ENCODE measurements at places on chromosomes 11 and 22.

DNA sequence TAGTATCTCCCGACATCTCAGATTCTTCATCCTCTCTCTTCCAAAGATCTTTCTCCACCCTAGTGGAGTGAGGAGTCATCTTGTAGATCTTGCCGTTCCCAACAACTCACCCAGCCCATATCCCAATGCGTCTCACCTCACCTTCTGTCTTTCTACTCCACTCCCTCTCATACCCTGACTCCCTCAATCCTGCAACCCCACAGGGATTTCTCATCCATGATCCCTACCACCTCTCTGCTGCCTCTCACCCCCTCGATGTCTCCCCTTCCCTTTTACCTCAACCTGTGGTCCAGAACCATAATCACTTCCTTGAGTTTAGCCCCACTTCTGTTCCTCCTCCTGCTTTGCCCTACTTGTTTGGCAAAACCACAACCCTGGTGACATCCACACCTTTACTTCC, 41.7 kb downstream of the OTOG start:
- DNase-seq: no peak

GRCh38 chr22:17734187-17734586, 40.1 kb downstream of the BID start:
- DNase-seq: no peak

- no peak for DNase-seq
Measured at GRCh38 chr11:106872246-106872645, 146.0 kb downstream of the GUCY1A2 start.

- no peak for DNase-seq
Measured at GRCh38 chr11:33988586-33989370, 62.8 kb upstream of the CAPRIN1 start.

- DNase-seq: no peak
Measured at GRCh38 chr11:44011797-44012196, 36.0 kb upstream of the ACCSL start.

GRCh38 chr11:56637500-56637899, 4.7 kb downstream of the OR5AP2 start:
- DNase-seq: no peak

DNA sequence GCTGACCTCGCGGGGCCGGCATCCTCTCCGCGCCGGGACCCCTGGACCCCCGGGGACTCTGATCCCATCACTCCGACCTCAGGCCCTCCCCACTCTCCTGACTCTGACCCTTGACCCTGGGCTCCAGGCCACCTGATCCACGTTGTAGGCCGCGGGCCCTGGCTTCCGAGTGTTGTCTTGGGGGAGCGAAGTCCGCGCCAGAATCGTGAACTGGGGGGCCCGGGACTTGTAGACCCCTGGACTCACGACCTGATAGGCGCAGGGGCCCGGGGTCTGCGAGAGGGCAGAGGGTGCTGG, 716 bp upstream of the TYMP start:
- no peak for DNase-seq

- no peak for DNase-seq
Measured at GRCh38 chr22:43163241-43163795, 12.0 kb downstream of the TSPO start.

- no peak for DNase-seq
Measured at GRCh38 chr11:108851781-108852180, 186.9 kb downstream of the DDX10 start.

GRCh38 chr11:114026355-114026754, 33.2 kb upstream of the ZBTB16 start:
- peak; percentile 32 for DNase-seq

DNA sequence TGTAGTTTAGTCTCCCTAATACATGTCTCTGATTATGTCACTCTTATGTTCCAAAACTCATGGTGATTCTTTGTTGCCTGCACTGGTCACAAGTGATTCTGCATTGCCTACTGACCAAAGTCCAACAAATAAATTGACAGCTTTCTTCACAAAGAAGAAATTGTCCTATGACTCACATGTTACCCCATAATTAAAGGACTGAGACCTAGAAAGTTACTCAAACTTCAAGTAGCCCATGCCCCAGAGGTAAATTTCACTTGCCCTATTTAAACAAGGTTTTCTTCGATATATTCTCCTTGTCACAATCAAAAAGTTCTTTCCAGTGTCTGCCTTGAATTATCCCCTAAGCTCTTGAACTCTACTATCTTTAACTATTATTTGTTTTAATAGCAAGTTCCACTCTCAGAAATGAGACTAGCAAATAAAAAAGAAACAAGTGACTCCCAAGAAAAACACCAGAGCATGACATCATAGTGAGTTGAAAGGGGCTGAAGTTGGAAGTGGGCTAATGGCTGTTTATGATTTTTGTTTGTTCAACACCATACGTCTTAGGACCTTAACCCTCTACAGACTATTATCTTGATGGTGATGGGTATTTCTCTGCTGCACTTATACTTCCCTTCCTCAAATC, 94.5 kb upstream of the BLID start:
- no peak for DNase-seq

DNA sequence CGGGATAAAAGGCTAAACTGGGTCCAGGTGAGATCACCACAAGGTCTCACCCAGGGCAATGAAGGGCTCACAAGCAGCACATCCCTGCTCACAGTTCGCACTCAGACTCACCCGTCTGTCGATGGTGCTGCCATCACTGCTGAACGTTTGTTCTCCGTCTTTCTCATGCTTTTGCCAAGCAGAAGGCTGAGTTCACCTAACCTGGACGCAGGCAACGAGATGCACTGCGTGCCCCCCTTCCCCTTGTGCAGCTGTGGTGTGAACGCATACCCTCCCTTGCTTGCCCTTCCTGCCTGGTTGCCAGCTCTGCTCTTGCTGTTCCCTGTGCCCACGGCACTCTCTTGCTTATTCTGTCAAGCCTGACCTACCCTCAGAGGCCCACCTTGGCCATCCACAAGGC, 18.0 kb downstream of the KCTD21 start:
- no peak for DNase-seq

GRCh38 chr11:112972399-112973145, 11.4 kb downstream of the NCAM1 start:
- no peak for DNase-seq

GRCh38 chr22:38706901-38707195, 1.1 kb downstream of the GTPBP1 start:
- no peak for DNase-seq

- no peak for DNase-seq
Measured at GRCh38 chr11:48041877-48042695, 61.7 kb downstream of the PTPRJ start.

DNA sequence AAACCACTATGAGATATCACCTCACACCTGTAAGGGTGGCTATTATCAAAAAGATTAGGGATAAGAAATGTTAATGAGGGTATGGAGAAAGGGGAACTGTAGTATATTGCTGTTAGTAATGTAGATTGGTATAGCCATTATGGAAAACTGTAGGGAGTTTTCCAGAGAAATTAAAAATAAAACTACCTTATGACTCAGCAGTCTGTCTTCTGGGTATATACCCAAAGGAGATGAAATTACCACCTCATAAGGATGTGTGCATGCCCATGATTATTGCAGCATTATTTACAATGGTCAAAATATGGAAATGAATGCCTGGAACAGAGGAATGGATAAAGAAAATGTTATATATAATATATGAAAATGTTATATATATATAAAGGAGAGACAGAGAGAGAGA, 303.8 kb downstream of the METTL15 start:
- DNase-seq: no peak

- no peak for DNase-seq
Measured at GRCh38 chr11:35158701-35159510, 19.9 kb downstream of the CD44 start.

GRCh38 chr22:37842015-37842793, 1.9 kb downstream of the ANKRD54 start:
- DNase-seq: peak; percentile 16

- DNase-seq: no peak
Measured at GRCh38 chr11:70359451-70360205, 38.7 kb upstream of the CTTN start.

DNA sequence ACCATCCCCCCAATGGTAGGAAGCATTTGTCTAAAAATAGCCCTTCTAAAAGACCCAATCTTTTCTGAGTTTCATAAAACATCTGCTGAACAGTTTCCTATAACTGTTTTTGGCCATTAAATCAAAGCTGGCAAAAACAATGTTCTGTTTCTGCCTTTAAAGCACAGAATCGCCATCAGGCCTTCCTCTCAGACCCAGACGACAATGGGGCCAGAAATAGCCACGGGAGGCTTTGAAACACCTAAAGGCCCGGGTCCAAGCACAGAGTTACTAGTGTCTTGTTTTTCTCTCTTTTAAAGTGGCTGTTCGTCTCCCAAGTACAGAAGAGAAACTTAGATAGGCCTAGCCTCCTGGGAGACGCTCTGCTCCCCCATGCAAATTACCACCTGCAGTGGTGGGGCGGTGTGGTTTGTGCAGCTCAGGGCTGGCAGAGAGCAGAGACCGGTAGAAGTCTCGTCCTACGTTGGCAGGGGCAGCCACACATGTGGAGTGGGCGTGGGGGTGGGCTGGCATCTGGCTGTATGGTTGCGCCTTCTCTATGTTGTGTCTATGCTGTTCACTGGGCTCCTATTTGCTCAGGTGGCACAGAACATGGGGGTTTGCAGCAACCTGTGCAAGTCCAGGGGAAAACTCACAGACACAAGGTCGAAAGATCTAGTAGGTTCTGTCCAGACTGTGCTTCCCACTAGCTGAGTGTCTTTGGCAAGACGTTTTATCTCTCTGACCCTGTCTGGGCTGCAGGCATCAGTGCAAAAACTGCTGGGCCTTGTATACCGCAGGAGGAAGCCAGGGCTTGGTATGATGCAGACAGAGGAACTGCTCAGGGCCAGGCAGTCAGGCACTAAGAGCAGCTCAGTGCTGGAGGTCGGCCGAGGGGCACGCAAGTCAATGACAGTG, 23.6 kb upstream of the ETS1 start:
- no peak for DNase-seq

DNA sequence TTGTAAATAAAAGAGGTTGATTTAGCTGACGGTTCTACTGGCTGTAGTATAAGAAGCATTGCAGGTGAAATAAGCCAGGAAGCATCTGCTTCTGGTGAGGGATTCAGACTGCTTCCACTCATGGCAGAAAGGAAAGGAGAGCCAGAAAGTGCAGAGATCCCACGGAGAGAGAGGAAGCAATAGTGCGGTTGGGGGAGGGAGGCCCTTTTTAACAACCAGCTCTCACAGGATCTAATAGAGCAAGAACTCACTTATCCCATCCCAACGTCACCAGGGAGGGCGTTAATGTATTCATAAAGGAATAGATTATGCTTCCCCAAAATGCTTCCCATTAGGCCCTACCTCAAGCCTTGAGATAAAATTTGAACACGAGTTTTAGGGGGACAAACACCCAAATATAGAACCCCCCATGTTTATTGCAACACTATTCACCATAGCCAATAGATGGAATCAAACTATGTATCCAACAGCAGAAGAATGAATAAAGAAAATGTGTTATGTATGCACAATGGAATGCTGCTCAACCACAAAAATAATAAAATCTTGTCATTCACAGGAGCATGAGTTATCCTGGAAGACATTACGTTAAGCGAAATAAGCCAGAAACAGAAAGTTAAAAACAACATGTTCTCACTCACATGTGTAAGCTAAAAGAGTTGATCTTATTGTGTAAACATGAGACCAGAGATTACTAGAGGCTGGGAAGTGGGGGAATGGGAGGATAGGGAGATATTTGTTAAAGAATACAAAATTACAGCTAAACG, 908.3 kb upstream of the ANO3 start:
- DNase-seq: no peak

DNA sequence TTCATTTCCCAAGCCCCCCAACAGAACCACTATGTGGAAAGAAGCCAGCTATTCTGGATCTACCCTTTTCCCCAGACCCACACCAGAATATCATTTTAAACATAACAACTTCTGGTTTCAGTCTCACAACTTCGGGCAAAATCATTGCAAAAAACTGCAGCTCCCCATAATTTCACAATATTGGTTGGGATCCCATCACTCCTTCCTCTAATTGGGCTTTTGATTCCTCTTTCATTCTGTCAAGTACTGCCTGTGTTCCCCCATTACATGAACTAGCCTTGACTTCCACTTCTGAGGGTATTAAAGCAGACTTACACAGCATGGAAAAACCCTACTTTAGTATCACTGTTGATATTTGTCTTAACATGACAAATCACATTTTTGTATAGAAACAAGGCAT, 4.1 kb upstream of the APOL3 start:
- DNase-seq: no peak

- DNase-seq: no peak
Measured at GRCh38 chr22:33780531-33781136, 139.6 kb downstream of the LARGE1 start.

DNA sequence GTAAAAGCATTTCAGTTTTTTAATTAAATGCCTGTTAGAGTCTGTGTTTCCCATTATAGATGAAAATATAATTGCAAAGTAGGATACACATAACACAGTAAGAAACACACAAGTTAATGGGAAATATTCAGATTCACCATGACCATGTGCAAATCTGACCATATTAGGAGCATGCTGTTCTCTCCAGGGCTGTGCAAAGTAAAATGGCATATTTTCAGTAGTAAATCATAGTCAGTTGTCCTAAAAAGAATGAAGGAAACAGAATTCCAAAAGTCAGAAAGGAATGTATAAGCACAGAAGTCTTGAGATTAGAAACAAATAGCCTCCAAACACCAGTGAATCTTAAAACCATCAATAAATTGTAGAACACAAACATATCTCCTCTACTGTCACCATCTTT, 44.4 kb downstream of the CNTN5 start:
- DNase-seq: no peak

- no peak for DNase-seq
Measured at GRCh38 chr11:81916451-81916850, 817.2 kb downstream of the FAM181B start.

- DNase-seq: no peak
Measured at GRCh38 chr22:50313021-50313420, 5.6 kb upstream of the PLXNB2 start.

GRCh38 chr22:27996981-27997380, 77.9 kb upstream of the PITPNB start:
- DNase-seq: no peak

DNA sequence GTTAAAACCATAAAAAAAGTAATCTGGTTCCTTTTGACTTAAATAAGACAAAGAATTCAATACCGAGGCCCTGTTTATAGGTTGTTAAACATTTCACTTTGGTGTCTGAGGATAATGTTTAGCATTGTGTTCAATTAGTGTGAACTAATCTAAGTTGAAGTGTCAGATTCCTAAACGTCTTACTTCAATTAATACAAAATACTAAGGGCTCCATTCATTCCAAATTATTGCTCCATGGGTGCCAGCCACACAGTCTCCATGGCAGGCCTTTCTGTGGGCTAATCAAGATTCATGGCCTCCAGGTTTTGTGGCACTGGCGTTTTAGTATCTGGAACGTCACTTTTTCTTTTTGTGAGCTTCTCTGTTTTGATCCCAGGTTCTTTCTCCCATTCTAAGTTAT, 89.4 kb downstream of the TMEM135 start:
- DNase-seq: no peak

- peak; percentile 31 for DNase-seq
Measured at GRCh38 chr11:64864473-64865285, 13.7 kb downstream of the EHD1 start.
